Lower lobe of right lung (tissue), 2 donors: ENCODE measurements at places on chromosomes 5 and 9. TPM values are rescaled to one million over a fixed set of nuclear protein-coding genes. Genes with fewer than 3 reads are reported as not detected.

The OLFML2A gene
- 22.3 TPM for total RNA-seq

The RLN2 gene
- total RNA-seq: 1.3 TPM

The PCDHA6 gene
- total RNA-seq: 0.50 TPM

The ADCY2 gene
- total RNA-seq: 0.59 TPM

The FYB1 gene
- total RNA-seq: 51.0 TPM

The LRRC19 gene
- total RNA-seq: 0.27 TPM

The PCDHA10 gene
- 1.5 TPM for total RNA-seq

The GKAP1 gene
- 5.8 TPM for total RNA-seq

The LRRC70 gene
- total RNA-seq: 1.1 TPM

The F2R gene
- 18.6 TPM for total RNA-seq

The PWWP2A gene
- total RNA-seq: 27.0 TPM

The SLC34A3 gene
- not detected for total RNA-seq

The PCDHGC4 gene
- total RNA-seq: 1.5 TPM

The SLC6A18 gene
- not detected for total RNA-seq

The NME5 gene
- total RNA-seq: 7.3 TPM

The SLC6A7 gene
- total RNA-seq: not detected

The MARVELD2 gene
- total RNA-seq: 26.2 TPM

The ADAMTS16 gene
- 1.1 TPM for total RNA-seq

The N4BP3 gene
- 7.9 TPM for total RNA-seq
